ENCODE measurements at places on chromosomes 12 and 14.

DNA sequence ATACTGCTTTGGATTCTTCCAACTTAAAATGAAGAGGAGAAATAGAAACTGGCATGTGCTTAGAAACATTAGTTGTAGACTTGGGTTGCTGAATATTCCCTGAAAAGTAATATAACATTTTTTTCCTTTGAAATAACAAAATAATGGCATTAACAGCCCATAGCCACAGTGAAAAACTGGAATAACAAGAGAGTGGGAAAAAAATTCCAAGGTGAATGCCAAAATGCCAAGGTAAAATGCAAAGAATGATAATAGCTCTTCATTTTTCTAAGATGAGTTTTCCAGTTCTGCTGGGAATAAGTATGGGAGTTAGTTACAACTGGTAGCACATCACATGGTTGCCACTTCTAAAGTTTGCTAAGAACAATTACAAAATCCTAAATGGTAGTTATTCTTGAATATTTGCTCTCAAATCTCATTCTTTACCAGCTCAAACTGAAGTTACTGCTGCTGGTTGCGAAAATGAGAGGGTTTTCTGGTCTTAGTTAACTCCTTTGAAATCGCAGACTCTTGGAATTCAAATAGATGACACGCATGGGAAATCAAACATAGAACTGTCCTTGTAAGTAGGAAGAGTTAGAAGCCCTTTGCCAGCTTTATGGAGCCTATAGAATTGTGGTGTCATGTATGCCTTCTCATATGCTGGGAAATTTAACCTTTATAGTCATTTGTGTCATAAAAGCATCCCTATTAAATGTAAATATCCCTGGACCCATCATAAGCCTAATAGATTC is 165.0 kb upstream of the DCN start:
- DNase-seq: no peak

- DNase-seq: no peak
Measured at GRCh38 chr12:22851532-22851931, 226.6 kb downstream of the ETNK1 start.

- DNase-seq: no peak
Measured at GRCh38 chr14:23430723-23431085, 4.8 kb downstream of the MYH7 start.

GRCh38 chr12:129328235-129328634 is 475.0 kb downstream of the GLT1D1 start:
- DNase-seq: no peak

GRCh38 chr12:46351886-46352650 is 20.5 kb downstream of the SLC38A2 start:
- DNase-seq: no peak

- DNase-seq: peak; percentile 62
Measured at GRCh38 chr14:35287431-35288013, 4.7 kb upstream of the PSMA6 start.

- DNase-seq: no peak
Measured at GRCh38 chr14:97642631-97643030, 845.4 kb downstream of the VRK1 start.

All from stimulated activated CD4-positive, alpha-beta T cell treated with anti-CD3 and anti-CD28 coated beads, Interleukin-4, amount 100 ng/mL, for 48 hours (primary cell).